Suppressor macrophage treated with lipopolysaccharide for 1 hour (primary cell): ENCODE measurements at places on chromosomes 6 and 20.

DNA sequence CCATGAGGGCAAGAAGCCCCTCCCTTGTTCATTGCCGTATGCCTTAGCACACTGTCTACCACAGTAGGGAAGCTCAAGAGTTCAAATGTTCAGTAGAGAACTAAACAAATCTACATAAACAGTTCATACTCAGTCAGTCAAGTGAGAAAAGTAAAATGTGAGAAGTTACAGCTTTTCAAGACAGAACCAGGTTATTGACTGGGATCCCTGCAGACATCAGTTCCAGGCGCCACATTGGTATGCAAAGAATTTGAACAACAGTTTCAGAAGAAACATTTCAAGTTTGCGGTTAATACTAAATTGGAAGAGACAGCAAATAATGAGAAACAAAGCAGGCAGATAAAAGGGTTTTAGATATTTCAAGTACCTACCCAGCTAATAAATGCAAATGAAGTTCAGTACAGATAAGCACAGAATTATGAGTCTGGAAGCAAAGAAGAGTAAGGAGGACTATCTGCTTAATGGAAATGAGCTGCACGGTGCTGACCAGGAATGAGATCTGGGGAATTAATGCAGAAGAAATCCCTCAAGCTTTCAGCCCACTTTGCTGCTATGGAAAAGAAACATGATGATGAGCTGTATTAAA is 246.2 kb downstream of the HACE1 start:
- DNase-seq = no peak

DNA sequence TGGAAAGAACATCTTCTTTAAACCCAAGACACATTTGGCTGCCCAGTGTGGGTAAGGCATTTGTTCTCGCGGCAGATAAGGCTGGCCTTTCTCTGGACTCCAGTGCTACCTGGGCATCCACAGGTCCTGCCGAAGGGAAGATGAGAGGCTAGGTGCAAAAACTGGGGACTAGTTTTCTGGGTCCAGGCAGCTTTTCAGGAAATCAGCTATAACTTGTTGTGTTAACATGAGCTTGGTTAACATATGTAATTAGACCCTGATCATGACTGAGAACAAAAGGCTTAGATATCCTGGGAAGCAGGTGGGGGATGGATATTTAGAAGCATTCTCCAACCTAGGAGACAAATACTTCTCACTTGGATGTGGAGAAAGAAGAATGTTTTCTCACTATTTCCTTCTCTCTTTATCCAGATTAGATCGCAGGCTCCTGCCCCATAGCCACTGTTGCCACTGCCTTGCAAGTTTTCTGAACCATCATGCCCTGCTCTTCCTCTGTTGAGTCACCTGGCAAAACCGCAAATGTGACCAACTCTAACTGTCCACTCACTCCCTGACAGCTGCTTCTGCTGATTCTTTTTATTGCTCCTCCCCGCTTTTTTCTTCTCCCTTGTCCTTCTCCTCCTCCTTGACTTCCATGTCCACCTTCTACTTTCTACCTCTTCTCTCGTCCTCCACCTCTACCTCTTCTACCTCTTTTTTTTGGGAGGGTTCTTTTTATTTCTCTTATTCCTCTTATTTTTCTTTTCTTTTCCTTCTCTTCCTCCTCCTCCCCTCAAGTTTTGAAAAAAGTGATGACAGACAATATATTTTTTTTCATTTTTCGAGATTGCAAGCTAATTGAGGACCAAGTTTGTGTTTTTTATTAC is 258.1 kb downstream of the UTRN start:
- peak; percentile 20 for DNase-seq

- no peak for DNase-seq
These were observed 1.7 kb downstream of the APMAP start for GRCh38 chr20:24990810-24991252.

DNA sequence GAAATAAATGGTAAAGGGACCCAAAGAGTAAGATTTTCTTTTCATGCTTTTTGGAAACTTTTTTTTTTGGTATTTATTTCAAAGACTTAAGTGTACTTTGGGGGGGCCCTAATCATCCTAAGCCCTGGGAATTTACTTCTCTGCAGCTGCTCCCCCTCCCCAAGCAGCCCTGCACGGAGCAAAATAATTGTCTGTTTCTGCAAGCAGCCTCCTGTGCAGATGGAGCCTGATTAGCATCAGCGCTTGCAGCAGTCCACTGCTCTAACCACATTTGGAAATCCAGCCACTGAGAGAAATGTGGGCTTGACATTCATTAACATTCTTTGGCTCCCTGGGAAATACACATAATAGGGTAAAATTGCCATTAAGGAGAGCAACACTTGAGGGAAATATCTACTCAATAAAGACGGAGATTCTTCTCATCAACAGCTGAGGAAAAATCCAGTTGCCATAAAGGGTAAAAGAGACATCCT is 309.2 kb upstream of the MAP3K7 start:
- DNase-seq = no peak

DNA sequence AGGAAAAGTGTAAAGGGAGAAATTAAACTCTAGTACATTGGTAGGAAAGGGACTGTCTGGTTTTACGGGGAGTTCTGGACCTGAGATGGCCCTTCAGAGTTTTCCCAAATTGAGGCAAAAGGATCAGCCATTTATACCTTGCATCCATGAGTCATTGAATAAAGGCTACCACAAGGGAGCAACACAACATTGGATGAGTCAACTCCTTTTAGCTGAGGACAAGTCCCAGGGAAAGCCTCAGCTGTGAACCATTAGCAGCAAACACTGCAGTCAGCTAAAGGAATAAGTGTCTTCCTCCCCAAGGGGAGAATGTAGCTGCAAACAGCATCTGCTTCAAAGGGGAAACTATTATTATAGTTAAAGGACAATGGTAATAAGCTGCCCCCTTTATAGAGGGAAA is 468.7 kb upstream of the ID4 start:
- no peak for DNase-seq

GRCh38 chr6:118253741-118254140 is 294.4 kb upstream of the PLN start:
- DNase-seq = no peak

GRCh38 chr6:67248077-67248476 is 1387.0 kb upstream of the ADGRB3 start:
- no peak for DNase-seq

DNA sequence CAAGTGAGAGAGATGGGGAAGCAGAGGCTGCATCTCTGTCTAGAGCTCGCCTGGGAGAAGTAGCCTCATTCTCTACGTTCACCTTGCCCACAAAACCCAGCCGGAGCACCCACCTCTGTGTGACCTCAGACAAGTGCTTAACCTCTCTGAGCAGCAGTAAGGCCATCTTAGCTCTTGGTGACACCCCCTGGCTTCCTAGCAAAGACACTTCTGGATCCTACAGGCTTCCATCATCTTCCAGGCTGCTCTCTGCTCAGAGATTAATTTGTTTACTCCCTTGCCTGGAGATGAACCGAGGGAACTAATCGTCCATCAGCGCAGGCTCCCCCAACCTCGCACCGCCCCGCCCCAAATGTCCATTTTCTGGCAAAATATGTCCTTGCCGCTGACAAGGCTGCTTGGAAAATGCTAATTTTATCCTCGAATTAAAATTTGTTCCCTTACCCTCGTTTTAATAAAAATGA is 24.0 kb upstream of the CTNNBL1 start:
- no peak for DNase-seq

- no peak for DNase-seq
These were observed 644 bp downstream of the KIZ start for GRCh38 chr20:21126581-21126870.

GRCh38 chr6:44462797-44463727 is 75.6 kb downstream of the CDC5L start:
- no peak for DNase-seq

GRCh38 chr6:112286010-112286409 is 31.6 kb upstream of the LAMA4 start:
- DNase-seq = no peak

GRCh38 chr20:50460608-50461267 is 49.4 kb upstream of the PTPN1 start:
- DNase-seq = peak; percentile 86

- DNase-seq = no peak
These were observed 27.2 kb downstream of the ARID1B start for GRCh38 chr6:156804402-156804801.

DNA sequence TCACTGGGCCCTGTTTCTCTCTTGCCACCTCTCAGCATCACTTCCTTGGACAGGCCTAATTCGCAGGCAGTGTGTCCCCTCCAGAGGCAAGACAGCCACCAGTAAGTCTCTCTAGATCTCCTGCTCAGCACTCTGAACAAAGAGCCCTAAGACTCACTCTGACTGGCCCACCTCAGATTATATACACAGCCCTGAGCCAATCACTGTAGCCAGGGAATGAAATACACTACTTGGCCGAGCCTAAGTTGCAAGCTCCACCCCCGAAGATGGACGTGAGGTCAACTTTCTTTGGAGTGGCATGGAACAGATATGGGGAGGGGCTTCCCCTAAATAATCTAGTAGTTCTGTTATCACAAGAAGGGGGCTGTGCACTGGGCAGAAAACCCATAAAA is 4.1 kb downstream of the BPI start:
- DNase-seq = no peak

GRCh38 chr6:39452306-39453145 is 130.0 kb upstream of the KCNK16 start:
- DNase-seq = peak; percentile 14

- DNase-seq = no peak
These were observed 170.9 kb upstream of the STXBP5 start for GRCh38 chr6:147033267-147033666.

DNA sequence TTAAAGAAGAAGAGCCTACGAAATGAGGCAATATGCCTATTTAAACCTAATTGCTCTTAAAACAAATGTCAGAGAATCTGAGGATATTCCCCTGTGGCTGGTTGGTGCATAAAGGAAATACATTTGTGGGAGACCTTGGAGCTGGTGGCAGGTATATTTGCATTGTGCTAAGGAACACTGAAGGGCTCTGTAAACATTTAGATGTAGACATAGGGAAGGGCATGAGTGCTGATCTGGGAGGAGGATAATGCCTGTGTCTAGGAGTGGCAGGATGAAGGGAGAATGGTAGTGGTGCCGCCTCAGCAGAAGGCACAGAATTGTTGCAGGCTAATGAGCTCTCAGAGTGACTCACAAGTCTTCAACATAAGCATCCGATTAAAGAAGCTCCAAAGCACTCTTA is 85.8 kb downstream of the CD164 start:
- no peak for DNase-seq

- DNase-seq = peak; percentile 60
These were observed 79.8 kb upstream of the CHD6 start for GRCh38 chr20:41697861-41698559.

GRCh38 chr6:31126396-31127175 is 6.3 kb upstream of the CDSN start:
- DNase-seq = no peak

DNA sequence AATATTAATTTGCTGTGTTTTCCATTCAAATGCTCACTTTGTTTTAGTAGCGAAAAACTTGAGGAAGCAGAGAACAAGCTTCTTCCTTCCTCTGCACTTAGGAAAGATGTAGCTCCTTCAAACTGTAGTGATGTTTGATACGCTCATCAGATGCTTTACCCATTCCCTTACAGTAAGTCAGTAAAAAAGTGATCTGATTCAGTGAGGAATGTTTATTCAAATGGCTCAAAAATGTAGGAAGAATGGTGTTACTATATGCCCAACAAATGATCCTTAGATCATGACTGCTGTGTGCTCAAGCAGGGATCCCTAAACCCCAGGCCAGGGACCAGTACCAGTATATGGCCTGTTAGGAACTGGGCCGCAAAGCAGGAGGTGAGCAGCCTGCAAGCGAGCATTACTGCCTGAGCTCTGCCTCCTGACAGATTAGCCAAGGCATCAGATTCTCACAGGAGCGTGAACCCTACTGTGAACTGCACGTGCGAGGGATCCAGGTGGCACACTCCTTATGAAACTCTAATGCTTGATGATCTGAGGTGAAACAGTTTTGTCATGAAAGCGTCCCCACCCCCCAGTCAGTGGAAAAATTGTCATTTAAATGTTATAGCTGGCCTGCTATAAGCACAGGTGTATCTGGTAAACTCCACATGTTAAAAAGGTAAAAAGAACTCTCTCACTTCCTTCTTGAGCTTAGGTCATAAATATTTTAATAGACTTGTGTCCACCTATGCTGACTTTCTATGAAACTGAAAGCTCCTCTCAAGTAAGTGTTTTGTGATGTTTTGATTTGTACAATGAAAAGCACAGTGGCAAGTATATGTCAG is 187.2 kb downstream of the FOXC1 start:
- no peak for DNase-seq

DNA sequence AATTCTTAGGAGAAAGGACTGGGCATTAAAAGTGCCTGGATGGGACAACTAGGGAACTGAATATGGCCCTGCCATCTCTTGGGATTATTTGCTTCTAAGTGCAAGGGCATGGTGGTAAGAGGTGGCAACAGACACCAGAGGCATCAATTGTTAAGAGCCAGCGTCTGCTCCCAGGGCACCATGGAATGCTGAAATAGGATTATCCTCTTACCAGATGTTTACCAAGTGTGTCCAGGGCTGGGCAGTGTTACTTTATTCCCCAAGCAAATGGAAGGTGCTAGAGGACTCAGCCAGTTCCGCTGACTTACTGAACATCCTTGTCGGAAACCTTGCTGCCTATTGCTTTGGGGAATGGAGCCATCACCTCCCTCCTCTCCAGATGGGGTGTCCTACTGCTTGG is 273.6 kb upstream of the SUPT3H start:
- no peak for DNase-seq

DNA sequence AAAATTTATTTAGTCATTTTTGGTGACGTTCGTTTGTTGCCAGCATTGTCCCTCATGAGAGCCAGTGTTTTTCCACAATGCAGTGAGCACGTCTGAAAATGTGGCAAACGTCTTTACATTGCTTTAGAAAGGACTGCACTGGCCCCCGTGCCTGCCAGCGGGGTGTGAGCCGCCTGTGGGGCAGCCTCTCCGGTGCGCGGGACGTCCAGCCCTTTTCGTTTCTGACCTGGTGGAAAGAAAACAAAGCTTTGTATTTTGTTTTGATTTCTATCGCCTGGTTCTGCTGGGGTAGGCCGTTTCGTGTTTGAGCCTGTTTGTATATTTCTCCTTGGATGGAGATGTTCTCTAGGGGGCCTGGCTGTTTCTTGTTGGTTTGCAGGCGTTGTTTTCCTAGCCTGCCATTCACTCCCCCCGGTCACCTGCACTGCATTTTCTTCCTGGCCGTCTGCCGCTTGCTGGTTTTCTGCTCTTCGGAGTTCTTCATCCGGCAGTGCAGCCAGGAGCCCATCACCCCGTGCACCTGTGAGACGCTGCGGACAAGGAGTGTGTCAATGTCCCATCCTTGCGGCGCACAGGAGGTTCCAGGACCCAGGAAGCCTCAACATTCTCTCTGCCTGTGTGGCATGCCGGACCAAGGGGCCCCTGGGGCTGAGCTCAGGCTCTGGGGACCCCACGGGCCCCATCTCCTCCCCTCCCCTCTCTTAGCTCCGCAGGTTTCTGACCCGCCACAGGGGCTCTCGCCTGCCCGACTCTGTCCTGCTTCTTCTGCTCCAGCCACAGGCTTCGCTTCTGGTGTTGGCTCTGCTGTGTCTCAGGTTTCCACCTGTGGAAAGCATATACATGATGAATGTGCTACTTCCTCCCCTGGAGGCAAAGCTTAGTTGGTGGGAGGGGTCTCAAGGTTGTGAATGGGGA is 100.5 kb downstream of the CDH4 start:
- no peak for DNase-seq
